Naive thymus-derived CD8-positive, alpha-beta T cell (primary cell): ENCODE measurements at places on chromosomes 2 and 18. TPM values are rescaled to one million over a fixed set of nuclear protein-coding genes. Genes with fewer than 3 reads are reported as not detected.

- DNase-seq, result no peak
Observed at GRCh38 chr2:130365075-130365474, 9.2 kb downstream of the PTPN18 start.

GRCh38 chr2:100344433-100344832 is 22.1 kb upstream of the LONRF2 start:
- no peak for DNase-seq

GRCh38 chr2:56576001-56576400 is 392.2 kb downstream of the CCDC85A start:
- DNase-seq, result no peak

GRCh38 chr2:26957041-26957440 is 13.4 kb upstream of the MAPRE3 start:
- no peak for DNase-seq

DNA sequence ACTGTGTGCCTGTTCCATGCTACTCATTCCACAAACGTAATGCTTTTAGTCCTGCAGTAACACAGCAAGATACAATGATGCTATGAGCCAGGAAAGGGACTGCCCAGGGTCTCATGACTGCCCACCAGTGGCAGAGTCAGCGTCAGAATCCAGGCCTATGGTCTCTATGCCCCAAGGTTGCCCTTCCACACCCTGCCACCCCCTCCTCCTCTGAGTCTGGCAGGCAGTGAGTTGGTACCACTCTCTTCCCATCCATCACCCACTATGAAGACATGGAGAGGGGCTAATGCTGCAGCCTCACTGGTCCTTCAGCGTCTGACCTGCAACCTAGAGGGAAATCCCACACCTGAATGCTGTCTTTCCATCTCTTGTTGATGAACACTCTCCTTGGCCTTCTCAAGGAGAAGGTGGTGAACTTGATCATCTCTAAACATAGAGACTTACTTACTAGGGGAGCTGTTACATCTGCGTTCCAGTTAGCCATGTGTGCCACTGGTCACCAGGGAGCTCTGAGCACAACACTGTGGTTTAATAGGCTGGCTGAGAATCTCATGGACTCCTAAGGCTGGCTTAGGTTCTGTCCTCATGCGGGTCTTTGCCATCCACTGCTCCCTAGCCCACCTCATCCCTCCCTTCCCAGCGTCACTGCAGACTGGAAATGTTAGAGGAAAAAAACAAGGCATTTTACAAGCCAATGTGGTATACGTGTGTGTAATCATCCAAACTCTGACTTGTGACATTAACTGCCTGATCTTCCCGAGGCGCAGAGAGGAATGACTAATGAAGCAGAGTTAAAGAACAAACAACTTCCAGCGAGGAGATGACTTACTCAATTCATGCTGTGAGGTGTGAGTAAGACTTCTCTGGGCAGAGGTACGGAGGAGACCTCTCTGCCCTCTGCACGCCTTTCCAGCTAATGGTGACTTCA is 28.8 kb downstream of the STEAP3 start:
- no peak for DNase-seq

DNA sequence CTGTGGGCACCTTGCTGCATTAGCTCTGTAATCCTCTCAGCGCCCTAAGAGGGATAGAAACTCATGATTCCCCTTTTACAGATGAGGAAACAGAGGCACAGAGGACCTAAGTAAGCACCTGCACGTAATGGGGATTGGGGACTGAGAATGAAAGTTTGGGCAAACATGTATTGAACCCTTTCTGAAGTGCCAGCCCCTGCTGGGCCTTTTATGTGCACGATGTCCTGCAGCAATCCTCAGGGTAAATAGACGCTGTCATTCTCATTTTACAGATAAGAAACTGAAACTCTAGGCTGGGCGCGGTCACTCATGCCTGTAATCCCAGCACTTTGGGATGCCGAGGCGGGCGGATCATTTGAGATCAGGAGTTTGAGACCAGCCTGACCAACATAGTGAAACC is 117.4 kb downstream of the STPG4 start:
- no peak for DNase-seq

DNA sequence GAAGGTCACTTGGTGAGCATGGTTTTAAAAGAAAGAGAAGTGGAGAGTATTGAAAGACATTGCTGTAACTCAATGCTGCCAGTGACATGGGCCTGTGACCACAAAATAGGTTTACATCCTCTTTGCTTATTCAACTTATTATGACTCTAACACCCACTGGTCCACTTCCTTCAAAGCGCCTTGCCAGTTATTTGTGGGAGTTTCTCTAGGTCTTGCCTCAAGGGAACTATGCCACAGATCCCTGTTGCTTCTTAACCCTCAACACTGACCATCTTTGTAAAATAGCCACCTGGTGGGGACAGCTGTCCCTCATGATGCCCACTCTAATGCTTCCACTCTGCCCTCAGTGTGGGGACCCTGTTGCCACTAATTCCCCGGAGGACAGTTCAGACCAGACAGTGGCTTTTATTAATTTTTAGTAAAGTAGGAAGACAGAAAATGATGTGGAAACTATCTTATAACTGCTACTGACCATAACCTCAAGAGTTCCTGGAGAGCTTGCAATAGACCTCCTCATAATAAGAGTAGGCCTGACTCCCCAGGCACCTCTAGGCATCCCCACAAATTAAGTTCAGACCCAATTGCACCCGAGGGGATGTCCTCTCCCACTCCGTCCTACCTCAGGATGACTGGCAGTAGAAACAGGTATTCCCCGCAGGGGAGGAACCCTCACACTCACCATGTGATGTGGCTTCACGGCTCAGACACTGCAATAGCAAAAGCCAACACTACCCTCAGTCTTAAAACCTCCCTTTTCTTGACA is 31.3 kb upstream of the SLC25A52 start:
- DNase-seq, result no peak

DNA sequence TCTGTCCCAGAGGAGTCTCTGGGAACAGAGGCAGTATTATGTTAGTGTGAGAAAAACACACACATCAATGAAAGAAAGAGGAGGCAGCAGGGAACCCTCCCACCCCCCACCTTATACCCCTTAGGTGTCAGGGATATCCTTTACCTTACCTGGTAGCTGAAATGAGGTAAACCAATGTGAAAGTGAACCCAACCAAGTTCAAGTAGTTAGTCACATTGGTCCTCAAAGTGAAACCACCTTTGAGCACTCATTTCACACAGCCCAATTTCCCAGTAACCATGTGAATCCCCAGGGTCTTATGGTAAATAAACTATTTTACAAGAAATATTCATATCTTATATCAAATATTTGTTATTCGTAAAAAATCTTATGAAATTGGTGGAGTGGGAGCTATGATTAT is 377.8 kb downstream of the LRATD1 start:
- DNase-seq, result no peak

- DNase-seq, result no peak
Observed at GRCh38 chr2:8004250-8004681, 677.6 kb upstream of the ID2 start.

DNA sequence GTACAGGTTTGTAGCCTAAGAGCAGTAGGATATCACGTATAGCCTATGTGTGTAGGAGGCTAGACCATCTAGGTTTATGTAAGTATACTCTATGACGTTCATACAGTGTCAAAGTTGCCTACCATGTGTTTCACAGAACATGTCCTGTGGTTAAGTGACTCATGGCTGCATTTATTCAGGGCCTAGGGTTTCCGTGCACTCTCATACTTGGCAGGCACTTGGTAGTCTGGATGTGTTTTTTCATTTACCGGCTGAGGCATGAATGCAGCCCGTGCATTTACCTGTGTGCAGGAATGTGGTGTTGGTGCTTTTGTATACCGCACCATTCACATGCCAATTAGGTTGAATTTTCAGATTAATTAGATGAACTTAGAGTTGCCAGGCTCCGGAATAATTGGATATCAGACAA is 43.4 kb downstream of the MYL12B start:
- DNase-seq, result no peak

DNA sequence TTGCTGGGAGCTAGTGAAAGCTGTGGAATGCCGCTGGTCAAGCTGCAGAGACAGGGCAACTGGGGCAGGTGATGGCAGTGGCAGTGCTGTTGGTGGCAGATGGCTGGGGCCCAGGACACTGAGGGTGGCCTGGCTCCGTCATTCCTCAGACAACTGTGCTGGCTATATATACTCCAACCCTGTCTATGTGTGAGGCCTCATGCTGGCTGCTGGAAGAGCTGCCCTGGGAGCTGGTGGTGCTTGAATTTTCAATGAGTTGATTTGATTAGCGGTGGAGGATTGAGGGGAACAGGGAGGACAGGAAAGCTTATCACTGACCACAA is 66.5 kb upstream of the TMEM200C start:
- DNase-seq, result no peak

GRCh38 chr2:157901325-157901724 is 25.2 kb upstream of the ACVR1 start:
- no peak for DNase-seq

- no peak for DNase-seq
Observed at GRCh38 chr2:239222706-239223309, 178.0 kb downstream of the HDAC4 start.

DNA sequence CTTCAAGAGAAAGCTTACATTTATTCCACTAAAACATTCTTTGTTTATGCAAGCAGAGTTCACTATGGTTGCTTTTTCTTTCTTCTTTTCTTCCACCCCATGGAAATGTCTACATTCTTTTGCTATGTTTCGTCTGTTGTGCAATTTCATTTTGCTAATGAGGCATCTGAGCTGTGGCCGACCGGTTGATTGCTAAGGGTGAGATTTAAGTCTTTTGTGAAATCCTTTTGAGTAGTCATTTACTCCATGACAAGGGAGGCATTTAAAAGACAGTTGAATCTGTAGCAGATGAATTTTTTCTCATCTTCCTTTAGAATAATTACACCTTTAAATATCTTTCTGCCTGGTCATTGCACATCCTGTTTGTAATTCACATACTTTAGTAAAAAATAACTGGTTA is 324.1 kb upstream of the THUMPD2 start:
- no peak for DNase-seq

DNA sequence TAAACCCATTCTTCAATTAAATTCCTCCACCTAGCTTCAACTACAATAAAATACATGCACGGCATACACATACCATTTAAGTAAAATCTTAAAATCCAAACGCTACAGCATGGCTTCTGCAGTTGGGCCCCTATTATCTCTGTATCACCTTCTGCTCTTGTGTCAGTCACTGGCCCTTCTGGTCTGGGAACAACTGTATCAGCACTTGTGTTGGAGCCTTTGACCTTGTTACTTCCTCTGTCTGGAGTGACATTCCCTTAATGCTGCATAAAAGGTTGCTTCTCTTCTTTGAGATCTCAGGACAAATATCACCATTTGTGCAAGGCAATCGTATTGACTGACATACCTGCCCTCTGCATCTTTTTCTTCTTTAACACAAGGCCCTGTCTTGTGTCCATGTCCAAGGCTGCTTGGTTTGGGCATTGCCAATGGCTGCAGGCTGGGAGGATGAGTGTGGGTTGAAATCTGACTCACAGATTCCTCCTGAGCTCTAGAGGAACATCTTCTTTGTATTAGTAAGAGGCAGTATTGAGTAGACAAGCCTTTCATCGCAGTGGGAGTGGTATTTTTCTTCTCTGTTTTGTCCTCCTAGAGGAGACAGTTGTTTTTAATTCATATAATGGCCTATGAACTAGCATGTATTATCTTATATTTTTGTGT is 267.8 kb upstream of the TRIB2 start:
- no peak for DNase-seq

GRCh38 chr18:58668211-58668610 is 3.1 kb upstream of the MALT1 start:
- no peak for DNase-seq

DNA sequence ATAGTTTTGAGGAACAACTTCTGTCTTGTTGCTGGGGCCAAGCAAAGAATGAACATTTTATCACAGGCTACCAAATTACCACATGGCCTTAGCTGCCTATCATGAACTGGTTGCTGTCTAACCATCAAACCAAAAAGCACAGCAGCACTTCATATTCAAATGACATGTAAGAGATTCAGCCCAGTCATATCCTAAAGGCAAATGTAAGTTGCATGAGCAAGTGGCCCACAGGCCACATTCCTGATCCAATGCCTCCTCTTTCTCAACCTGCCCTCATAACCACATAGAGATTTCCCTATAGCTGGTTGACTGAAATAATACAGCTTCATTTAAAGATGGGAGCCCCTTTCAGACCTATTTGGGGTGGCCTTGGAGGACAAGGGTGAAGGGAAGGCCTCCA is 572.3 kb downstream of the IRS1 start:
- DNase-seq, result no peak

- no peak for DNase-seq
Observed at GRCh38 chr2:53536583-53537361, 230.8 kb upstream of the CHAC2 start.

- no peak for DNase-seq
Observed at GRCh38 chr18:13438507-13439056, 220.0 kb downstream of the LDLRAD4 start.

GRCh38 chr2:120053891-120054290 is 41.0 kb downstream of the EPB41L5 start:
- DNase-seq, result no peak

DNA sequence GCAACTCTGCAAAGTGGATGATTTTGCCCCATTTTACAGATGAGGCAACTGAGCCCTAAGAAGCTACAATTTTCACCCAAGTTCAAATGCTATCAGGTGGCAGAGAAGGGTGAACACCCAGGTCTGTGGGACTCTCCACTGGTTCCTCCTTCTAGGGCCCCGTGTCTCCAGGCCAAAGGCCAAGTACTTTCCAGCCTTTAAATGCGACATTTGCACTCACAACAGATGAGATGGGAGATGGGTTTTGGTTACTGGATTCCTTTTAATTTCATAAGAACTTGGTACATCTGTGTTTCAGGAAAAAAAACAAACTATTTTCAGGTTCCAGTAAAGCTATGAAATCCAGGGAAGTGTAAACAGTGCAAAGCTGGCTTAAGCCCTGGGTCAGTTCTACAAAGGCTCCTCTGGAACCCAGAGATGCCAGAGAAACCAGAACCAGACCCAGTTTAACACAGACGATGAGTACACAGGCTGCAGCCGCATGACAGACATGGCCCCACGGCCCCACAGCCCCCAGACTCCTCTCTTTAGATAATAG is 361.7 kb downstream of the ANAPC1 start:
- no peak for DNase-seq

GRCh38 chr2:98524168-98524567 is 79.5 kb downstream of the INPP4A start:
- no peak for DNase-seq

DNA sequence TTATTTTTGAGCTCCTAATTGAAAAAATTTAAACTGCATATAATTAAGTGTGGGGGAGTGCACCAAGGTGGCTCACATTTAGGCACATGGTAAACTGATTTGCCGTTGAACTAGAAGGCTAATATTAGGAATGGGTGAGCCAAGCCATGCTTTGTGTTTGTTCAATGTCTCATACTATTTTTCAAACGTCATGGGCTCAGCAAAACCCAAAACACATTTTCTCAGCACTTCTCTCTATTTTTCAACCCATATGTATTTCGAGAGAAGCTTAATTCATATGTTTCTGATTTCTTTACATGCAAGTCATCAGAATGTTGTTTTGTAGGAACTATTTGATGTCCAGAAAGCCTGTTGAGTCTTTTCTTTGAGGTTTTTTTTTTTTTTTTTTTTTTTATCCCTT is 291.2 kb downstream of the TCF4 start:
- DNase-seq, result no peak

- DNase-seq, result no peak
Observed at GRCh38 chr2:225574582-225575138, 175.2 kb downstream of the NYAP2 start.

BOLL gene
- not detected for total RNA-seq

CHRND gene
- total RNA-seq, result not detected

HOXD4 gene
- total RNA-seq, result not detected

AFF3 gene
- 10.1 TPM for total RNA-seq

MSTN gene
- total RNA-seq, result 0.16 TPM

NAT8 gene
- total RNA-seq, result not detected

ANKRD39 gene
- 14.2 TPM for total RNA-seq

CRYGC gene
- not detected for total RNA-seq

VWA3B gene
- not detected for total RNA-seq

RASGRP3 gene
- total RNA-seq, result 3.7 TPM
